CD4-positive, alpha-beta memory T cell (primary cell): ENCODE measurements at places on chromosomes 12 and 14. TPM values are rescaled to one million over a fixed set of nuclear protein-coding genes. Genes with fewer than 3 reads are reported as not detected.

GPR84 gene
- not detected for total RNA-seq

GRCh38 chr12:58099476-58099875, 158.1 kb downstream of the ATP23 start:
- no peaks in the 10 kb centered on the region for H3K27me3 ChIP-seq
- H3K4me3 ChIP-seq, result no peak overlapping the region
- no peaks in the 10 kb centered on the region for H3K4me1 ChIP-seq
- H3K36me3 ChIP-seq, result no peaks in the 10 kb centered on the region
- DNase-seq, result no peak

GRCh38 chr14:96598332-96598928, 96.2 kb downstream of the PAPOLA start:
- no peaks in the 10 kb centered on the region for H3K27me3 ChIP-seq
- no peaks in the 10 kb centered on the region for H3K36me3 ChIP-seq
- no peak for DNase-seq
- H3K27ac ChIP-seq, result no peak overlapping the region
- H3K4me3 ChIP-seq, result no peak overlapping the region

GRCh38 chr12:10101042-10101579, 2.3 kb upstream of the CLEC1A start:
- H3K4me1 ChIP-seq, result no peaks in the 10 kb centered on the region
- no peaks in the 10 kb centered on the region for H3K36me3 ChIP-seq
- no peak for DNase-seq
- no peak overlapping the region for H3K27ac ChIP-seq
- no peaks in the 10 kb centered on the region for H3K27me3 ChIP-seq

FITM1 gene
- total RNA-seq, result 3.2 TPM

DNA sequence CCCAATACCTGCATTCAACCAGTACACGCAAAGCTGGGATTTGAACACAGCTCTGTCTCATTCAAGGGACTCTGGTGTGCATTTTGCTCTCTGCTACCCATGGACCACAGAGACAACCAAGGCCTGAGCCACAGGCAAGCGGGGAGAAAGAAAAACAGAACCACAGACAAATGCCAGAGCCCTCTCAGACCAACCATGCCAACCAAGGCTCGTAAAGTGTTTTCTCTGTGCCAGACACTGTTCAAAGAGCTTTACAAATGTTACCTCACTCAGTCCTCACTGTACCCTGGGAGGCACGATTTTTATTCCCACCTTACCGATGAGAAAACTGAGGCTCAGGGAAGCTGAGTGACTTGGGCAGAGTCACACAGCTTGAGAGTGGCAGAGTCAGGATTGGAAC, 32.4 kb upstream of the EML1 start:
- no peak for DNase-seq
- H3K4me1 ChIP-seq, result no peaks in the 10 kb centered on the region
- no peaks in the 10 kb centered on the region for H3K27me3 ChIP-seq
- H3K4me3 ChIP-seq, result no peak overlapping the region

NID2 gene
- total RNA-seq, result not detected

SERPINA4 gene
- not detected for total RNA-seq

GRCh38 chr14:101301011-101301410, 260.3 kb upstream of the DIO3 start:
- H3K36me3 ChIP-seq, result no peaks in the 10 kb centered on the region
- no peak for DNase-seq
- H3K27ac ChIP-seq, result no peak overlapping the region

DNA sequence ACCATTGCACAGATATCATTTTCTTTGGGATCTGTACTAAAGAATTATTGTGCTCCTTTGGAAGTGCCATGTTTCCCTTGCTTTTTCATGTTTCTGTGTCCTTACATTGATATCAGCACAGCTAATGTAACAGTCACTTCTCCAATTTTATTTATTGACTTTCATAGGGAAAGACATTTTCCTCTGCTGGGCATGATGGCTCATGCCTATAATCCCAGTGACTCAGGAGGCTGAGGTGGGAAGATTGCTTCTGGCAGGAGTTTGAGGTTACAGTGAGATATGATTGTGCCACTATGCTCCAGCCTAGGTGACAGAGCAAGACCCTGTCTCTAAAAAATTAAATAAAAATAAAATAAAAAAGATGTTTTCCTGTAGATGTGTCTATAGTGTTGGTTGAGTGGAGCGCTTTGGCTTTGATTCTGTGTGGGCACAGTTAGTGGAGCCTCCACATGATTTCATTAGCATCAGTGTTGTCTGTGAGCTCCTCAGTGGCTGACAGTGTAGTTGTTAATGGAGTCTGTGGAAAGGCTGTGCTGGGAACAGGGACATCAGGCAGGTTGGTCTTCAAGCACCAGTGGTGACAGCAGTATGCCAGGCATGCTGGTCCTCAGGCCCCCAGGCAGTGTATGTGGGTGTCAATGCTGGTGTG, 7.4 kb downstream of the OAS2 start:
- peaks cover 40% of the 10 kb centered on the region for H3K36me3 ChIP-seq
- DNase-seq, result no peak
- H3K27ac ChIP-seq, result no peak overlapping the region
- peaks cover 64% of the 10 kb centered on the region for H3K4me1 ChIP-seq
- no peak overlapping the region for H3K4me3 ChIP-seq

DNA sequence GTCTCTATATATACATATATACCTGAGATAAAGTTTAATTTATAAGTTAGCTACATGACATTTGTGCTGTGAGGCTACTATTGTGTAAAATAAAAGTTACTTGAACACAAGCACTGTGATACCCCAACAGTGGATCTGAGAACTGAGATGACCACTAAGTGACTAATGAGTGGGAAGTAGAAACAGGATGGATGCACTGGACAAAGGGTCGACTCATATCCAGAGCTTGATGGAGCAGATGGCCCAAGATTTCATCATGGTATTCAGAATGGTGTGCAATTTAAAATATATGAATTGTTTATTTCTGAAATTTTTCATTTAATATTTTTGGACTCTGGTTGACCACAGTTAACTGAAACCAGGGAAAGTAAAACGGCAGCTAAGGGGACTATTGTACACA, 908.6 kb upstream of the MDGA2 start:
- H3K36me3 ChIP-seq, result no peaks in the 10 kb centered on the region
- H3K27me3 ChIP-seq, result no peaks in the 10 kb centered on the region
- no peak overlapping the region for H3K27ac ChIP-seq
